Renal cortex interstitium (tissue), 15 donors: ENCODE measurements at places on chromosomes 2 and 18. TPM values are rescaled to one million over a fixed set of nuclear protein-coding genes. Genes with fewer than 3 reads are reported as not detected.

Gene RNU2-63P
- not detected for polyA plus RNA-seq

Gene IL36B
- polyA plus RNA-seq: not detected

DNA sequence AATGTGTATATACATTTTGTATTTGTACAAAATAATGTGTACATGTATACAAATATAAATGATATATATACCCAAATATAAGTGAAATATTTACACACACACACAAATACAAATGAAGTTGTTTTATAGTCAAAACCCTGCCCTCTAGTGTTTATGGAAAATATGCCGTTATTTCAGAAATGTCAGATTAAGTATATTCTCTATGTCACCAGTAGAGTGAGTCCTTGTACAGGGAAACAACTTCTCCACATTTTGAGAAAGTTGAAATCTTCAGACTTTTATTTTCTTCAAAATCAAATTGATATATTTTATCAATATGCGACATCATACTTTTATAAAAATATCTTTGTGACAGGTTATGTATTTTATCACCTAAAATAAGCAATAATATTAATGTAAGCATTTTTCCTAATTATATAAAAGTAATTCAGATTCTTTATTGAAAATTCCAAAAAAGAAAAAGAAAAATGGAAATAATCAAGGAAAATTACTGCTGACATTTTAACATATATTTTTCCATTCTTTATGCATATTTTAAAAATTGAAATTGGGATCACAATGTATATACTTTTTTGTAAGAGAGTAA is 22.4 kb downstream of the ARL6IP6 start:
- DNase-seq: no peak

DNA sequence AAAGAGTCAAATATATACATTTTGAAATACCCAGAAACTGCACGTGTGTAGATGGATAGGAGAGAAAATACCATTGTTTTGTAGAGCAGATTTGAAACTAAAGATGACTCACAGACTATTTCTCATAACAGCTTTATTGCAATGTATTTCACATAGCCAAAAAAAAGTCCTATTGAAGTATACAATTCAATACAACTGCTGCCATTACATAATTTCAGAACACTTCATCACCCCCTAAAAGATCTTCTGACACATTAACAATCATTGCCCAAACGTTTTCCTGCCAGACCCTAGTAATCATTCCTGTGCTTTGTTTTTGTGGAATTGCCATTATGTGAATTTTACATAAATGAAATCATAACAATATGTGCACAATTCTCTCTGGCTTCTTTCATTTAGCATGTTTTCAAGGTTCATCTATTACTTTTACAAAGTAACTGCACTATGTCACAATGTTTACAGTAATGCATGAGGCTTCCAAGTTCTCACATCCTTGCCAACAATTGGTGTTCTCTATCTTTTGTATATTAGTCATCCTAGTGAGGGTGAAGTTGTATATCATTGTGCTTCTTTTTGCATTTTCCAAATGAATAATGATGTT is 378.6 kb upstream of the CWC22 start:
- DNase-seq: no peak
